ENCODE measurements at places on chromosomes 5 and 9. TPM values are rescaled to one million over a fixed set of nuclear protein-coding genes. Genes with fewer than 3 reads are reported as not detected.

Gene SPATA31A3
- not detected for total RNA-seq

Gene GFI1B
- total RNA-seq, result 0.25 TPM

Gene RNF183
- not detected for total RNA-seq

Gene FCN2
- total RNA-seq, result not detected

Gene SMIM23
- total RNA-seq, result not detected

Gene FAM78A
- total RNA-seq, result 69.1 TPM

Gene STPG3
- total RNA-seq, result 0.69 TPM

- DNase-seq, result no peak
Observed at GRCh38 chr9:3446313-3446712, 79.5 kb downstream of the RFX3 start.

DNA sequence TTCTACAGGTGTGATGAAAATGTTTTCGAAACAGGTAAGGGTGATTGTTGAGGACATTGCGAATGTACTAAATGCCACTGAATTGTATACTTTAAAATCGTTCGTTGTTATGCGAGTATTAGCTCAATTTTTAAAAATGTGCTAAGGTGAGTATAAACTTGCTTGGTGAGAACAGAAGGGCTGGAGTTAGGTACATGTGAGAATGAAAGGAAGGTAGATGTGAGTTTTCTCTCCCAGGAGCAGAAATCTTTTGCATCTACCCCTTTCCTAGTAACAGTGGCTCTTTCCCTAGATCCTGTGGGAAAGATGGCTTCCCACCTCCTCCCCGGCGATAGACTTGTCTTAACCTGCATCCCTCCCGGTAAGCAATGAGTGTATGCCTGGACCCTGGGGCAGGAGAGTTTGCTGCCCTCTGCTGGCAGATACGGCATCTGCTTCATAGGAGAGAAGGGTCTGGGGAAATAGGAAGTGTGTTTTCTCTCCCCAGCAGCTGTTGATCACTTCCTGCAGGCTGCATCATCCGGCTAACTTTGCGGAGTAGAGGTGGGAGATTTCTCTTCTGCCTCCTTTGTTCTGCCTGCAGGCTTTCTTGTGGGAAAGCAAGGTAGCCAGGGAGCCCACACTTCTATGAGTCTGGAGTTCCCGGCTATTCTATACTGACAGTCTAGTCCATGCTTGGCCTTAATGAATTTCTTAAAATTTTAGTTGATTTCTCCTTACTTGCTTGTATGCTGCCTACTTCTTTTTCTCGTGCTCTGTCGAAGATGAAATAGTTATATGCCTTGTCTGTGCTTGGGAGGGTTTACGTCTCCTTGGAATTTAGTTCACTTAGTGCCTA, 373.3 kb upstream of the SEMA6A start:
- peak; percentile 71 for DNase-seq

DNA sequence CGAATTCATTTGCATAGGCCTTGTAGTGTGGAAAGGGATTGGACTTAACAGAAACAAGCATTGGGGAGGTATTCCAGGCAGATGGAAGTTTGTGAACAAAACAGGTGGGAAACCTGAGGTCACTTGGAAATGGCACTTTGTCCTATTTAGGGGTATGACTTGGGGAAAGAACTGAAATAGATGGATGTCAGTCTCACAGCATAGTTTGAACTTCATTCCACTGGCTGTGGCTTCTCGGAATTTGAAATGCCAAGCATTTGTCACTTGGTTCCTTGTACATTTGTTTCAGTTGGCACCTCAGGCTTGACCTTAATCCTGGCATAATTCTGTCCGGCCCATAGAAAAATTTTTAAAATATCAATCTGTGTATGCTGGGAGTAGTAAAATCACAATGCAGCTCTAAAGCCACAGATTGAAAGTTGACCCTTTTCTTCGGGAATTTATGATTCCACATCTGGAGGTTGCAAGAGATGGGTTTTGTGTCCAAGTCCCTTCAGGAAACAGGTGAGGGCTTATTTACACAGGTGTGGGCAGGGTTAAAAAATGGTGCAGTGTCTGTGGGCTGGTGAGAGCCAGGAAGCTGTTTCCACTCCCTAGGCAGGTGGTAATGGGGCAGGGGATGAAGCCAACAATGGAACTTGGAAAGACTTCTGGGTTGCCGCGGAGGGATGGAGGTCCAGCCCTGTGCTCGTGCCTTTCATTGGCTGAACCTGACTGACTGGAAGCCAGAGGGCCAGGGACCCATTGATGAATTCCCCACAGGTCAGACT, 39.2 kb upstream of the PDE8B start:
- DNase-seq, result no peak

- DNase-seq, result no peak
Observed at GRCh38 chr5:168086104-168086610, 205.3 kb upstream of the WWC1 start.

GRCh38 chr5:59037041-59037440, 454.2 kb downstream of the RAB3C start:
- DNase-seq, result no peak

- DNase-seq, result no peak
Observed at GRCh38 chr9:125119643-125120286, 23.6 kb downstream of the SCAI start.

- DNase-seq, result no peak
Observed at GRCh38 chr5:146873186-146873917, 5.2 kb downstream of the PPP2R2B start.

DNA sequence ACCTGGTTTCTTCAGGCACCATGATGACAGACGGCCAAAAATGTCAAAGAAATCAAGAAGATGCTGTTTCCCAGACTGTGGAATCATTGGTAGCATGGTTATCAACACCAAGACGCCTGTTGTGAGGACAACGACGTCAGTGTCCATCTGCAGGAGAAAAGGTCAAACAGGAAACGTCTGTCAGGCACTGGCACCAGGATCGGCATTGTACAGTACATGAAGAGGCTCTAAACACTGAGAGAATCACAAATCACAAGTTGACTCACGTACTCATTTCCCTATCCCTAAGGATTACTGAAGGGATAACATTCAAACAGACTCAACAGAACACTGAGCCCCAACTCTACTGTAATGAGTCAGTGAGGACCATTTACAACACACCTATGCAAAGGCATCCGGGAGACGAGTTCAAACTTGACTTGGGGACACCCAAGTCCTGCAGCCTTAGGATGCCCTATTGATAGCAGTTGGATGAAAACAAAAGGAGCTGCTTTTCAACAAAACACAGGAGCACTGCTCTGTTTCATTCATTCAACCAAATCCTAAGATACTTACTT, 21.0 kb downstream of the TSC1 start:
- DNase-seq, result no peak

DNA sequence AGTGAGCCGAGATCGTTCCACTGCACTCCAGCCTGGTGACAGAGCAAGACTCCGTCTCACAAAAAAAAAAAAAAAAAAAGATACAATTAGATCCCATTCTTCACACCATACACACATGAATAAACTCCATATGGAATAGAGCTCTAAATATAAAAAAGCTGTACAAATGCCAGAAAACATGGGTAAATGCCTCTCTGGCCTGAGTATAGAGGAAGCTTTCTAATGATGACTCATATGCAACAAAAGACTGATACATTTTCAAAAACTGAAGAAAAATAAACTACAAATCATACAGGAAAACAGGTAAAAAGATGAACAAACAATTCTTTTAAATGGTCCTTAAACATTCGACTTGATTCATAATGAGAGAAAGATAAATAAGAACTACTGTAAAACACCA, 8.6 kb downstream of the ZFP62 start:
- DNase-seq, result no peak

DNA sequence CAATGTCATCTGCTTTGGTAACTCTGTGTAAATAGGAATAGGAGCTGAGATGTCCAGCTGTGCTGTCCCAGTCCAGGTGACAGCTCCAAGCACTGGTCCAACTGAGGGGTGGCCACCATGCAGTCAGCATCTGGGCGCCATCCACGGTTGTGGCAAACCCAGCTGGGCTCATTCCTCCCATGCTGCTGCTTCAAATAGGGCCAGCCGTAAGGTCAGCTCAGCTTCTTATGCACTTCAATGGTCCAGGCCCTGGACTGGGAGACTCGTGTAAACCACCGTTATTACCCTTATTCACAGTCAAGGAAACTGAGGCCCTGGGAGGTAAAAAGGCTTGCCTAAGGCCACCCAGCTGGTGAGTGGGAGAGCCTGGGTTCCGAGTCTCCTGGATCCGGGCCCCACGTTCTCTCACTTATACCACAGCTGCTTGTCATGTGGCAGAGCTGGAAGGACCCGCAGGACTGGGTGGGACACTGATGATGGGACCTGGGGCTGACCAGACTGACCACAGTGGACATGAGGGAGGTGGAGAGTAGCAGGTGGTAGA, 38.7 kb upstream of the ANGPTL2 start:
- DNase-seq, result no peak

DNA sequence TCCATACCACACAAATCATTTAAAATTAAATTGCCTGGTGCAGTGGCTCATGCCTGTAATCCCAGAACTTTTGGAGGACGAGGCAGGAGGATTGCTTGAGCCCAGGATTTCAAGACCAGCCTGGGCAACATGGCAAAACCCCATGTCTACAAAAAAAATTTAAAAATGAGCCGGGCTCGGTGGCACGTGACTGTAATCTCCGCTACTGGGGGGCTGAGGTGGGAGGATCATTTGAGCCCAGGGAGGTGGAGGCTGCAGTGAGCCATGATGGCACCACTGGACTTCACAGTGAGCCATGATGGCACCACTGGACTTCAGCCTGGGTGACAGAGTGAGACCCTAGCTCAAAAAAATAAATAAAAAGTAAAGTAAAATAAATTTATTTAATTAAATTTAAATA, 40.9 kb downstream of the LYRM7 start:
- DNase-seq, result no peak

DNA sequence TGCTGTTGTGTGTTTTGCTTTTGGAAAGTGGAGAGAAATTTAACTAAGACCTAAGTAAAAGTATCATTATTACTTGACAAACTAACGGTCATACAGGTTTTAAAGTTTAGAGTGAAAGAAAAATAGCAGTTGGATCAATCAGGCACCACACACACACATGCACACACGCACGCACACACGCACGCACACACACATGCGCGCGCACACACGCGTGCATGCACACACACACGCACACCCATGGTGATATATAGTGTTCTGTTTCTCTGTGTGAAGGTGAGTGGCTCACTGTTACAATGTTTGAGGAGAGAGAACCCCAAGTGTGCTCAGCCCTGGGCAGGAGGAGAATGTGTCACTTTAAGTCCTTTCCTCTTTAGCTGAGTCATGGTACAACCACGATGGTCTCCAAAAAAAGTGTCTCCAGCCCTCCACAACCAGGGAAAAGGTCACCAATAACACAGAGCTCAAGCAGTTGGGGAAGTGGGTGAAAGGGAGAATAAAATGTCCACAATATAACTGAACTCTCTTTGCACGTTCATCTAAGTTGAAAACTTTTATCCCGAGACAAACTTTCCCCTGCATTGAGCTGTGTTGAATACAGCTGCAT, 3.2 kb downstream of the ZNF366 start:
- no peak for DNase-seq

GRCh38 chr9:101398930-101399642, 435 bp downstream of the ZNF189 start:
- DNase-seq, result no peak

- DNase-seq, result no peak
Observed at GRCh38 chr5:84287951-84288350, 96.7 kb downstream of the EDIL3 start.

- DNase-seq, result no peak
Observed at GRCh38 chr9:68995776-68996175, 18.1 kb downstream of the PRKACG start.

DNA sequence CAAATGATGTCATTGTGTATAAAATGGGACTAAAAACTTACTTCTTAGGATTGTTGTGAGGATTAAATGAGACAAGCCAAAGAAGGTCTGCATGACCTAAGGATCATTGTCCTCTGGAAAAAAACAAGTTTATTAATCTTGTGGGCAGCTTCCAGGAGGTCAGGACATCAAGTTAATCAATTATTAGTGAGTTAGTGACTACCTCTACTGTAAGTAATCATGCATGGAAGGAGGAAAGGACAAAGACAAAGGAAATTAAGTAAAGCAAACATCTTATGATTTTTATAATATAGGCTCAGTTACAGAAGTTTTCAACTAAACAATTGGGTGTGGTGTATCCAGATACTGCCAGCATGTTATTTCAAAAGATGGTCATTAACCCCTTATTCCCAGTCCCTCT, 129.3 kb upstream of the TUT7 start:
- no peak for DNase-seq

GRCh38 chr9:70959366-70959765, 162.1 kb downstream of the TRPM3 start:
- no peak for DNase-seq

GRCh38 chr5:137401946-137402345, 97.2 kb downstream of the SPOCK1 start:
- no peak for DNase-seq

- DNase-seq, result no peak
Observed at GRCh38 chr5:166093312-166093711, 2198.1 kb upstream of the WWC1 start.

GRCh38 chr9:111610149-111610548, 10.7 kb upstream of the PTGR1 start:
- no peak for DNase-seq

- DNase-seq, result no peak
Observed at GRCh38 chr9:27569406-27569805, 3.9 kb downstream of the C9orf72 start.

- no peak for DNase-seq
Observed at GRCh38 chr5:116529615-116530014, 45.0 kb downstream of the SEMA6A start.

DNA sequence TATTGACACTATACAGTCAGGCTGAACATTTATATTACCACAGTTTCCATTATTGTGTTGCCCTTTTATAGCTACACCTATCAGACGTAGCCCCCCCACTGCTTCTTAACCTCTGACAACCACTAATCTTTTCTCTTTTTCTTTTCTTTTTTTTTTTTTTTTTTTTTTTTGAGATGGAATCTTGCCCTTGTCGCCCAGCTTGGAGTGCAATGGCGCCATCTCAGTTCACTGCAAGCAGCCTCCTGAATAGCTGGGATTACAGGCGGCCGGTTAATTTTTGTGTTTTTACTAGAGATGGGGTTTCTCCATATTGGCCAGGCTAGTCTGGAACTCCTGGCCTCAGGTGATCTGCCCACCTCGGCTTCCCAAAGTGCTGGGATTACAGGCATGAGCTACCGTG, 75.4 kb downstream of the UHRF2 start:
- DNase-seq, result no peak

GRCh38 chr9:87179553-87180340, 232.4 kb upstream of the GAS1 start:
- DNase-seq, result no peak

All from left ventricle myocardium superior (tissue), 1 donor.